ENCODE measurements at places on chromosomes 4 and X.

DNA sequence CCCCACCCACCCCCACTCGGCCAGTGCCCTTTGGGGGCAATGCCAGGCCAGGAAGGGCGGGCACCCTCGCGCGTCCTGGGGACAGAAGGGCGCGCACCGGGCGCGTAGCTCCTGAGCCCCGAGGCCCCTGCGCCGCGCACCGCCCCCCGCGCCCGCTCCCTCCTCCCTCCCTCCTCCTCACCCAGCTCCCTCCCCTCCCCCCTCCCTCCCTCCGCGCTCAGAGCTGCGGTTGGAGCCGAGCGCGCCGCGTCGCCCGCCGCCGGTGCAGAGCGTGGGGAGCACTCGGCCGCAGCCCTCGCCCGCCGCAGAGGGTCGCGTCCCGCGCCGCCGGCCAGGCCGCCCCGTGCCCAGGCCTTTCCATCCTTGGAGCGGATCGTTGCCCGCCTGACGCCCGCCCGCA, at the start of gene ATP2B3:
Gene ATP2B3, plus strand, starts transcription at position 220 of the 400 bp plus-strand sequence. CDS start 18,606 bp downstream, outside the sequence.
- no peak for DNase-seq

DNA sequence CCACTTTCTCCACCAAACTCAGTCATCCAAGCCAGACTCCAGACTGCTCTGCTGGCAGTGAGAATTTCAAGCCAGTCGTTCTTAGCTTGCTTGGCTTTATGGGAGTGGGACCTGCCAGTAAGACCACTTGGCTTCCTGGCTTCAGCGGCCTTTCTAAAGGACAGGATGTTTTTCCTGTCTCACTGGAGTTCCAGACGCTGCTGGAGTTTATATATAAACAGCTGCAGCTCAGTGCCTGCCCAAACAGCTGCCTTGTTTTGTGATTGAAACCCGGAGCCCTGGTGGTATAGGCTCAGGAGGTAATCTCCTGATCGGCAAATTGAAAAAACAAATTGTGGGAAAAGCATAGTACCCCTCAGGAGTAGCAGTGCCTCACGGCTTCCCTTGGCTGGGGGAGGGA, 1165.8 kb upstream of the ADGRL3 start:
- DNase-seq: no peak

DNA sequence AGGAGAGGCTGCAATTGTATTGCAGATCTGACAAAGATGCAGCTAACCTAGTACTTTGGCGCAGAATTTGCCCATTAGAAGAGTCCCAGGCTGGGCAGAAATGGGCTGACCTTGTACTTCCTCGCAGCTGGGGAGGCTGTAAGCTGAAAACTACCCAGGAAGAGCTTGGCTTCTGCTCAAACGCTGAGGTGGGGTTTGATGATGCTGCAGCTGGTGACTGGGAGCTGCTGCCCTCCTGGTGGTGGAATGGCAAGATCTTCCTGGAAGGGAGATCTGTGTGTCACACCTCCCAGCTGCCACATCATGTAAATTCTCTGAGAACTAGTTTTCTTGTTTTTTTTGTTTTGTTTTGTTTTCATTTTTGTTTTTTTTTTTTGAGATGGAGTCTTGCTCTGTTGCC, 17.4 kb downstream of the CCNG2 start:
- no peak for DNase-seq

GRCh38 chr4:6724421-6725111, 8.6 kb downstream of the BLOC1S4 start:
- DNase-seq: no peak

All from fibroblast of skin of left quadriceps (primary cell).